ENCODE measurements at places on chromosomes 7 and 10.

GRCh38 chr7:3393862-3394261, 92.8 kb downstream of the SDK1 start:
- no peak for DNase-seq

- no peak for DNase-seq
Observed at GRCh38 chr10:116800286-116800929, 48.9 kb upstream of the ENO4 start.

DNA sequence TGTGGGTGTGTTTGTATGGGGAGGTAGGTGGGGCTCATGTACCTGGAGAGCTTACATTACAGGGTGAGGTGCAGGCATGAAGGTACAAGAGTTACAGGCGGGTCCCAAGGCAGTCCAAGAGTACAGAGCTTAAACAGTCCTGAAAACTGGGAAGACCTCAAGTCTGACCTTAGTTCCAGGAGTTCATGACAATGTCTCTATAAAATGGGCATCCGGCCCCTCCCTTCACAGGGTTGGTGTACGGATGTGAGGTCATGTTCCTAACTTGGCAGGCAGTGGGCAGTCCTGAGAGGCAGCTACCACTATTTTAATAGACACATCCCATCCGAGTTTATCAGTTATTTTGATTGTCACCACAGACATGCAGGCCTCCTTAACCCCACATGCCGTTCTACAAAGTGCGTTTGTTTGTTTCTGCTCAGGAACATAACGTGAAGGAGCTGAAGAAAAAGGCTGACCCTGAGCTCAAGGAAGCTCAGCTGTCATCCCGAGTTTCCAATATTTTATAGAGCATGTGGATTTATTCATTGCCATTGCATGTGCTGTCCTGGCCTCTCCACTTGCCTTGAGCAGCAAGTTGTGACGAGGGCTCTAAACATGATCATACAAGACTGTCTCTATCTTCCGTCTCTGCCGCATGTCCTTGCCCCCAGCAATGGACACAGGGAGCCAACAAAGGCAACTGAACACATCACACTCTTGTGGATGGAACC, 647.5 kb upstream of the IGFBP3 start:
- DNase-seq: no peak

DNA sequence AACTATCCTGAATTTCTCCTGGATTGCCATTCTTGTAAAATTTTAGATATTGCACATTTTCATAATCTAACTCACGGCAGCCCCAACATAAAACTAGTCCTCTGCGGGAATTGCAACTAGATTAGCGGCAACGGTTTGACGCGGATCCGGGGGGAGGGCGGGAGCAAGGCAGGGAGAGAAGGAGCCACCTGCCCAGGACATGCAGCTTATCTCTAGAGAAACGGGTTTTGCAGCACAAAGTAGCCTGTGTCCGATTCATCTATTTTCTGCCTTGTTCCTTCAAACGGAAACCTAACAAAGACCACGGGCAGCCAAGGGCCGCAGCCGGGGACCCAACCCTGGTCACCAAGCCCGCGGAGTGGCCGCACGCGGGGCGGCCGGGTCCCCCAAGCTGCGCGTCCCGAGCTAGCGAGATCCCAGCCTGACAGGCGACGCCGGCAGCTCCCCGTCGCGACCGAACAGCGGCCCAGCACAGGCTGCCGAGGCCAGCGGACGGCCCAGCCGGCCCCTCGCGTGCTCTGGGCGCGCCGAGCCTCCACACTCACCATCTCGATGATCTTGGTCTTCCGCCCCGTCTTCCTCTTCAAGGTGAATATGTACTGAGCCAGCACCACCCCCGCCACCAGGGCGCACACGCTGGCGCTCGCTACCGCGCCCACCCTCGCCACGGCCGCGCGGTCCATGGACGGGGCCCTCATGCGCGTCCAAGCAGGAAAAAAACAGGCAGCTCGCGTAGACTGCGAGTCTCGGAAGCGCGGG, at the start of gene NT5C3A:
NT5C3A (minus strand) TSS at position 754 of the 759 bp plus-strand sequence; CDS start at position 683, 71 bp downstream.
- DNase-seq: peak; percentile 73

DNA sequence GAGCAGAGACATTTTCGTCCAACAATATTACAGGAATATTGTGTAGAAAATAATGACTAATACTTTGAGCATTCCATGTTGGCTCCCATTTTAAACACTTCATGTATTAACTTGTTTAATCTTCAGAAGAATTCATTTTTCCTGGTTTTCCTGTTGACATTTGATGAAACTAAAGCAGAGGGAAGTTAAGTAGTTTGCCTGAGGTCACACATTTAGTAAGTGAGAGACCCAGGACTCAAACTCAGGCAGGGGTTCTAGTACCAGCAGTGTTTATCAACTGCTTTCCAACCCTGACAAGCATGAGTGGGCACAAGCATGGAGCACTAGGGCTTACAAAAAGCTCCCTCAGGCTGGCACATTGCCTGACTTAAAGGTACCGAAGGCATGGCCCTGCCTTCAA, 719.1 kb downstream of the AUTS2 start:
- DNase-seq: no peak

GRCh38 chr10:17836942-17837341, 27.8 kb downstream of the MRC1 start:
- no peak for DNase-seq

- DNase-seq: no peak
Observed at GRCh38 chr7:79872176-79872575, 262.5 kb upstream of the GNAI1 start.

DNA sequence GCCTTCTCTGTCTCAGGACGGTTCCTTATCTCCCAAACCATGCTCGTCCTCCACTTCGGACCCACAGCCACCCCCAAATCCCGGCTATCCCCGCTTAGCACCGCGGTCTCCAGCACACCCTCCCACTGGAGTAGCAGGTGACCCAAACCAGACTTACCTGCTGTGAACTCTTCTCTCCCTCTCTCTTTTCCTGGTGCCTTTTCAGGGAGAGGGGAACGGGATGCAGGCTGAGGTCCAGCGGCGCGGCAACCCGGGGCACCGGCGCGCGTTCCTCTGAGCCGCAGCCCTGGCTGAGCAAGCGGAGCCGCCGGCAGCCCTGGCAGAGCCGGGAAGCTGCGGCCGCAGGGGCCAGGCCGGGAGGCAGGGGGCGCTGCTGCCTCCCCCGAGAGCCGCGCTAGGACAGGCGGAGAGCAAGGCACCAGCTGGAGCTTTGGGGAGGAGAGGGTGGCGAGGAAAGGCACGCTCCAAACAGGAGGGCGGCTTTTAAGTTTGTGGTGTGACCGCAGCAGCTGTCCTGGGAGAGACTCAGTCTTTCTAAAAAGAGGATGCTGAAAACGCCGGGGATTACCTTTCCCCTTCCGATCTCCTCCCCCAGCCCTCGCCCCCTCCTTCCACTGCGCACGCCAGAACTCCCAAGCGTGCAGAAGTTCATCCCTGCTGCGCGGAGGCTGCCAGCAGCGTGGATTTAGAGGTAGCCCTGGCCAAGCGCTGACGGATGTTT, at the start of gene SEMA3D:
SEMA3D (minus strand) TSS at position 536 of the 721 bp plus-strand sequence. CDS start 65,165 bp downstream, outside the sequence.
- peak; percentile 36 for DNase-seq

DNA sequence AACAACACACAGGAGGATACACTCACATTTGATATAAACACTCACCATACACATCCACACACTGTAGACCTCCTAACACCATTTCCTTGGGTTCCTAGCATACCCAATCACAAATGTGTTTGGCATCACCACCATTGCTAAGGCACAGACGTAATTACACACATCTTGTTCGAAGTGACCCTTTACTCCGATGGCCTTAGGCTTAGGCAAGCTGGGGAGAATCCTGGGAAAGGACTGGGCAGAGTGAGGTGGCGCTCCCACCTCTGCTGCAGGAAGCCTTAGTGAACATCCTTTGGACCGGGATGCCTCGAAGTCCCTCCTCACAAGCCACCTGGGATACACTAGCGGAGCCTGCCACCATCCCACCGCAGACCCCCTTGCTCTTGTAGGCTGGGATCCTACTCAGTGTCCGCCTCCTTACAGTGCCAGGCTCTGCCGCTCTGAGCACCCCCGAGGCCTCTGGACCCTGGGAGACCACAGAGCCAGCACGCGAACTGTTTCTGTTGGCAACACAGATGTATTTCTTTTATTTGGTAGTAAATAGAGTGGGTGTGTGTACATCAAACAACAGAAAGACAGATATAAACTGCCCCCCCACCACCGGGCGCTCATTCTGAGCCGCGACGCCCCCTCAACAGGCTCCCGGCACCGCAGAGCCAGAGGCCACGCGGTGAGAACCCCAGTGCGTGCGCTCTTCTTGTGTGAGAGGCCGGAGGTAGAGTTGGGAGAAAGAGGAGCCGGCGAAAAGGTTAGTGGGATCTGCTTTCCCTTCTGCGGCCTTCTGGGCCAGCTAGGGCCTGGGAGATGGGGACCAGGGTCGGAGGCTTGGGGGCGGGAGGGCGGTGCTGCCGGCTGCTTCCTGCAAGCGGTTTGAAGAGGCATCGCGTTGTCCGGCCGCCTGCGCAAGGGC, 5.9 kb upstream of the HMX2 start:
- no peak for DNase-seq

- DNase-seq: no peak
Observed at GRCh38 chr7:142391191-142391992, 133.5 kb upstream of the PRSS58 start.

GRCh38 chr10:121252756-121253155, 345.5 kb downstream of the FGFR2 start:
- DNase-seq: no peak

- DNase-seq: no peak
Observed at GRCh38 chr7:118306771-118307170, 82.3 kb downstream of the ANKRD7 start.

DNA sequence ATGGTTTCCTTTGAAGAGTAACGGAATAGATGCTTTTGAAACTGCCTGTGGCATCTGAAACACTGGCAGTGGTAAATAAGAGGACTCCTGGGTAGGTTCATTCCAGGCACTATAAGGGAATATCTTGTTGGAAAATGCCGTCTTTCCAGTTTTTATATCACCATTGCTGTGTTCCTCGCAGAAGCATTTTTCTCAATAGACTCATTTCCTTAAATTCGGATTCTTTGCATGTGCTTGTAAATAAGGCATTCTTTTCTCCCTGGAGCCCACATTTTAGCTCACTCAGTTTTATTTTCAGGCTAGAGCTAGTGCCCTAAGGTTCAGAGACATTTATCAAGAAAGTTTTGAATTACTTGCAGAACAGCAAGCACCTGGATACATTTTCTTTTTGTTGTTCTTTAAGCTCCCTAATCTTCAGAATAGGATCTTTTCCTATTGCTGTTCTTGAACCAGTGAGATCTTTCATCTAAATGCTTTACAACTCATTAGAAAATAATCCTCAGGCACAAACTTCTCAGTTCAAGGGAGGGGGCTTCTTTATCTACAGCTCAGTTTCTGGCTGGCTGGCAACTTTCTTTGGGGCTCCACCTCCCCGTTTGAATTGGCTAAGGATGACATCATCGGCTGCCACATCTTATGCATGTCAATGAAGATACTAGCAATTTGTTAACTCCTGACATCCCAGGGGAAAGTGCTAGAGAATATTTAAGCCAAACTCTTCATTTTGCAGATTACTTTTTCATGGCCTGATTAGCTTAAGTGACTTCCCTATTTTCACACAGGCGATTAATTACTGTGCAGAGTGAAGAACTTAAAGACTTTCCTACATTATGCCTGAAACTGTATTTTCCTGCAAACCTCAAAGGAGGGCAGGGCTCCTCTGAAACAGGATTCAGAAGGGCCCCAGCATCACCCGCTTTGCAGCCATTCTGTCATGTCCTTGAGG, 133.7 kb upstream of the RSU1 start:
- no peak for DNase-seq

DNA sequence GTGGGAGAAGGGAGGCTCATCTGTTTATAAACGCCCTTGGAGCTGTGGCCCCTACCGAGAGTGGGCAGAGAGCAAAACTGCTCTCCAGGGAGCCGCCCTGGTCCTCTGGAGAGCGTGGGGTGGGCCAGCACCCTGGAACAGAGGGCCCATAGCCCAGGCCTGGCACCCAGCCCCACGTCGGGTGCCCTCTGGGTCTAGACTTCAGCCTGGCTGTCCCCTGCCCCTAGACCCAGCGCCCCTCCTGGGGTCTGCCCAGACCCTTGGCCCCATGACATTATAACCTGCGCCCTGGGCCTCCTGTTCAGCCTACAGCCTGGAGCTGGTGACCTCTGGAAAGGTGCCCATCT, 24.7 kb downstream of the GET4 start:
- no peak for DNase-seq

GRCh38 chr10:32347363-32348022, 535 bp upstream of the EPC1 start:
- DNase-seq: no peak

DNA sequence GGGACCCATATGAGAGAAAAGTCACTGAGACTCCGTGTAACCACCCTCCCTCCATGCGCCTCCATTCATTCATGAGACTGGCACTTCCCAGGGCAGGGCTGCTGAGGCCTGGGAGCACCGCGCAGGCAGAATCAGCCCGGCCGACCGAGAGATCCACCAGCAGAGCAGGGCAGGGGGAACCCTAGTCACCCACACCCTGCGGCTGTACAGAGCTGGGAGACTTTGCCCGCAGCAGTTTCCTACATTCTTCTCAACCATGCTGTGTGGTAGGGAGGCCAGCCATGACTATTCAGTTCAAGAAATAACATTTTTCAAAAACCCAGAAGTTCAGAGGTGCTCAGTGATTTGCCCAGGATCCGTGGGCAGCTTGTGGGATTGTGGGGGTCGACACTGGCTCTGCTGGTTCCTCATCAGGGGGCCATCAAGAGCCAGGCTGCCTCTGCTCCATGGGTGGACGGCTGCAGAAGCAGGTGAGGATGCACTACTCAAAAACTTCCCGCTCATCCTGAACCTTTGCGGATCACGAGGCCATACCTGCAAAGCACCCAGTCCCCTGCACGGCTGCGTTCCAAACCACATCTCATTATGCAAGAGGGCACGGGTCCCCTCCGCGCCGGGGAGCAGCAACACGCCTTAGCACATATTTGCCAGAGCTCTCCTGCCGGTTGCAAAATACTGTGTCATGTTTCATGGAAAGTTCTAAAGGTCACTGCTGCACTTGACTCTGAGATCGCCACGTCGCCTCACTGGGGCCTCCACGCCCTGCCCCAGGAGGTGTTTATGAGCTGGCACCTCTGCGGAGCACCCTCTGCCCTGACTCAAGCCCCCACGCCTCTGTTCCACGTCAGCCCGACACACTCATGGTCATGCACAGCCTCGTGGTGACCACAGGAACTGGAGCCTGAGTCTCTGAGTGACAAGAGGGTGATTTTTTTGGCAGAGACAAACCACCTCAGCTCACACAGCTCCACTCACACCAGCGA, 132.0 kb downstream of the PRKAG2 start:
- DNase-seq: peak; percentile 90

DNA sequence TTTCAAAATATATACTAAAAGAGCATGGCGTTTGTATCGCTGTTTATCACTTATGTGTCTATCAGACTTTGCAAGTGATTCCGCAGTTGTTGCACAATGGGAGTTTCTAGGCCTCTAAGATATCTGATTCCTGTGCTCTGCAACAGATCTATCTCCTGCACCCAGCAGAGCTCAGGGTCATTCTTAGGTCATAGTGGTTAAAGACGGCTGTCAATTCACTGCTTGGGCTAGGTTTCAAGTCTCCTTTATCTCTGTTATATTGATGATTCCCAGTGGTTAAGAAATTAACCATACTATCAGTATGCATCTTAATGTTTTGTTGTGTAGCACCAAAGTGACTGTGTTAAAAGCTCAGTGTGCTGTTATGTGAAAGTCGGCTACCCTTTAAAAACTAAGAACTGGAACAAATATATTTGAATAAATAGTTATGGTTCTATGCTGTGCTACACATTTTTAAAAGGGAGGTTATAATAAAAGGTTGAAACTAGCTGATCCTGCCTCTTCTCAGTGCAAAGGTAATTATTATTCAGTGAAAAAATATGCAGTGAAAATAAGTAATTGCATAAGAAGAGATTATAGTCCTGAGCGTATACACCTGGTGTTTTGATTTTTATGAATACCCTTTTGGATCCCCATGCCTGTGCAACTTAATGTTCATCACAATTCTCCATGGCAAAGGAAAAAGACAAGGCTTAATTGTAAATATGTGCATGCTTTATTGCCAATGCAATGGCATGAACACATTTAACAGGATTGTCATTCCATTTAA, 24.0 kb downstream of the HOXA1 start:
- DNase-seq: no peak

Data from HuH-7.5 (cell line).